Activated T-helper 17 cell treated with anti-CD3 and anti-CD28 coated beads, Interleukin-2, amount 50 U/mL, for 72 hours (primary cell): ENCODE measurements at places on chromosomes 7 and 10.
A peak's percentile ranks its signal among the peaks of the same experiment; 100 is the strongest.

GRCh38 chr10:101065481-101066145 lies 3.8 kb downstream of the KAZALD1 start:
- H3K27me3 ChIP-seq: peaks cover 22% of the 10 kb centered on the region
- no peaks in the 10 kb centered on the region for H3K4me1 ChIP-seq
- peak overlapping the region; percentile 80 for H3K4me3 ChIP-seq
- no peak for ATAC-seq
- no peaks in the 10 kb centered on the region for H3K36me3 ChIP-seq

DNA sequence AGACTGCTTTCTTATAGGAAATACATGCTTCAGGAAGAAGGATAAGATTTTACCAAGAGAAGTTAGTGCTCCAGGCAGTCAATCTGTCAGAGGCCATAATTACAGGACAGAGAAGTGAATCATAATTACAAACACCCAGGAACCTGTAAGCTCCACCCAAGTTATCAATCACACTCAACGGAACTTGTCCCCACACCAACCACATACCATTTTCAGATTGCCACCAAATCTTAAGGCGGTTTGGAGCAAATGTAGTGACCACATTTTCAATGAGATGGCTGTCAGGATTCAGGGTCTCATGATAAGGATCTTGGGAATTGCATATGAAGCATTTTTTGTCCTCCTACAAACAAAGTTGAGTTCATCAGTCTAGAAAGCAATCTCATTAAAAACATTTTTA lies 4.8 kb downstream of the LAMB1 start:
- no peak for ATAC-seq
- H3K4me3 ChIP-seq: no peak overlapping the region
- H3K4me1 ChIP-seq: no peaks in the 10 kb centered on the region
- no peak overlapping the region for H3K27ac ChIP-seq
- no peaks in the 10 kb centered on the region for H3K36me3 ChIP-seq

- H3K27me3 ChIP-seq: peaks cover 8% of the 10 kb centered on the region
- H3K4me3 ChIP-seq: no peak overlapping the region
- ATAC-seq: no peak
- H3K4me1 ChIP-seq: peaks cover 4% of the 10 kb centered on the region
- no peaks in the 10 kb centered on the region for H3K36me3 ChIP-seq
These were observed 10.0 kb downstream of the SFTPD start for GRCh38 chr10:79938728-79939406.

- no peaks in the 10 kb centered on the region for H3K4me1 ChIP-seq
- H3K36me3 ChIP-seq: peaks cover 3% of the 10 kb centered on the region
- H3K27me3 ChIP-seq: no peaks in the 10 kb centered on the region
- H3K4me3 ChIP-seq: no peak overlapping the region
These were observed 58.0 kb downstream of the CREM start for GRCh38 chr10:35184527-35185171.

- H3K4me3 ChIP-seq: no peak overlapping the region
- H3K4me1 ChIP-seq: no peaks in the 10 kb centered on the region
- H3K27ac ChIP-seq: no peak overlapping the region
- ATAC-seq: no peak
- no peaks in the 10 kb centered on the region for H3K27me3 ChIP-seq
These were observed 54.1 kb upstream of the ABI1 start for GRCh38 chr10:26914898-26915297.

- H3K4me3 ChIP-seq: no peak overlapping the region
- H3K27me3 ChIP-seq: peaks cover 3% of the 10 kb centered on the region
- H3K4me1 ChIP-seq: no peaks in the 10 kb centered on the region
- ATAC-seq: no peak
- H3K36me3 ChIP-seq: no peaks in the 10 kb centered on the region
- no peak overlapping the region for H3K27ac ChIP-seq
These were observed 41.9 kb downstream of the NPVF start for GRCh38 chr7:25186436-25186835.

GRCh38 chr7:144256112-144256511 lies 8.5 kb downstream of the OR2A7 start:
- H3K36me3 ChIP-seq: no peaks in the 10 kb centered on the region
- no peaks in the 10 kb centered on the region for H3K4me1 ChIP-seq
- no peaks in the 10 kb centered on the region for H3K27me3 ChIP-seq
- H3K4me3 ChIP-seq: no peak overlapping the region

GRCh38 chr7:90832726-90833125 lies 236.6 kb downstream of the CDK14 start:
- H3K27ac ChIP-seq: no peak overlapping the region
- no peaks in the 10 kb centered on the region for H3K36me3 ChIP-seq
- no peak for ATAC-seq
- no peaks in the 10 kb centered on the region for H3K27me3 ChIP-seq
- no peak overlapping the region for H3K4me3 ChIP-seq

DNA sequence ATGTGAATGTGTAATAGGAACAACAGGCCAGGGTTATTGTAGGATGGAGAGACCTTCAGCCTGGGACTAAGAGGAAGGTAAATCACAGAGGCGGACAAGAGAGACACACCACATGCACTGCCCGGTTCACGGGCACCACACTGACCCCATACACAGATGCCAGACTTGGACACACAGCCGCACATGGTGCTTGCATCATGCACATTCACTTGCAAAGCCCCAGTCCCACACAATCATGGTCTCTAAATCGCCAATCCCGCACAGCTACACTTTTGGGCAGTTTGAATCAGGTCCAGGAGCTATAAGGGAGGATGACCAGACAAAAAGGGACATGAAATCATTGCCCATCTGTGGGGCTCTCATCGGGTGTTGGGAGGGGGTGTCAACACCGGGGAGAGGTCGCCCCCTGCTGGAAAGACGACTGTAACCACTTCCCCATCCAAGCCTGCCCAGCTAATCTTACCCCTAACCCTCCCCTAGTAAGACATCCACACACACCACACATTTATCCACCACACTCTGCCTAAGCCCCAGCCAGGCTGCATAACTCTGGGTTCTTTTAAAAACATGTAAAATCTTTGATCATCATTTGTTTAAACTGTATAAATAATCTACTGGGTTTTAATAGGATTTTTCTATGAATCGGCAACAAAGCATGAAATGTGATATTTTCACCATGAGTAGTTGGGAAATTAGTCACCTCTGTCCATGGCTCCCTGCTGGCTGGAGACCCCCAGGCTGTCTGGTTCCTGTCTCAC lies 40.5 kb upstream of the SLF2 start:
- no peak overlapping the region for H3K4me3 ChIP-seq
- H3K4me1 ChIP-seq: no peaks in the 10 kb centered on the region
- peak; percentile 91 for ATAC-seq

- no peak overlapping the region for H3K4me3 ChIP-seq
- H3K36me3 ChIP-seq: peaks cover 11% of the 10 kb centered on the region
- peaks cover 75% of the 10 kb centered on the region for H3K27me3 ChIP-seq
- peaks cover 31% of the 10 kb centered on the region for H3K4me1 ChIP-seq
- H3K27ac ChIP-seq: no peak overlapping the region
These were observed 88.9 kb upstream of the PAX2 start for GRCh38 chr10:100656454-100656853.

GRCh38 chr7:30671793-30672465 lies 10.3 kb downstream of the CRHR2 start:
- no peaks in the 10 kb centered on the region for H3K4me1 ChIP-seq
- no peak overlapping the region for H3K27ac ChIP-seq
- no peaks in the 10 kb centered on the region for H3K36me3 ChIP-seq
- ATAC-seq: no peak
- no peak overlapping the region for H3K4me3 ChIP-seq

DNA sequence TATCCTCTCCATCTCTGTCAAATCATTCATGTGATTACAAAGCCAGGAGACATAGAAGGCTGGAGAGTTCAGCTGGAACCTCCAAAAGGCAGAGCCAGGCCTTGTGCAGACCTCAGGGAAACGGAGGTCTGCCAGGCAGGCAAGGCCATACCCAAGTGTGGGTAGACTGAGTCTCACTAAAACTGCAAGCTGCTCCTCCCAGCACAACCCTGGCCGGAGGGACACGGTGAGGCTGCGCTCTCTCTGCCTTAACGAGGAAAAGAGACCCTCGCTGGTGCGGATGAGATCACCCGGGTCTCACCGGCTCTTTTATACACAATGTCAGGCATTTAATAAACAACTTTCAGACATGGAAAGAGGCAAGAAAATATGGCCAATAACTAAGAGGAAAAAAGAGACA lies 66.1 kb upstream of the INPP5A start:
- peaks cover 6% of the 10 kb centered on the region for H3K27me3 ChIP-seq
- ATAC-seq: no peak
- H3K4me1 ChIP-seq: no peaks in the 10 kb centered on the region
- no peak overlapping the region for H3K27ac ChIP-seq

DNA sequence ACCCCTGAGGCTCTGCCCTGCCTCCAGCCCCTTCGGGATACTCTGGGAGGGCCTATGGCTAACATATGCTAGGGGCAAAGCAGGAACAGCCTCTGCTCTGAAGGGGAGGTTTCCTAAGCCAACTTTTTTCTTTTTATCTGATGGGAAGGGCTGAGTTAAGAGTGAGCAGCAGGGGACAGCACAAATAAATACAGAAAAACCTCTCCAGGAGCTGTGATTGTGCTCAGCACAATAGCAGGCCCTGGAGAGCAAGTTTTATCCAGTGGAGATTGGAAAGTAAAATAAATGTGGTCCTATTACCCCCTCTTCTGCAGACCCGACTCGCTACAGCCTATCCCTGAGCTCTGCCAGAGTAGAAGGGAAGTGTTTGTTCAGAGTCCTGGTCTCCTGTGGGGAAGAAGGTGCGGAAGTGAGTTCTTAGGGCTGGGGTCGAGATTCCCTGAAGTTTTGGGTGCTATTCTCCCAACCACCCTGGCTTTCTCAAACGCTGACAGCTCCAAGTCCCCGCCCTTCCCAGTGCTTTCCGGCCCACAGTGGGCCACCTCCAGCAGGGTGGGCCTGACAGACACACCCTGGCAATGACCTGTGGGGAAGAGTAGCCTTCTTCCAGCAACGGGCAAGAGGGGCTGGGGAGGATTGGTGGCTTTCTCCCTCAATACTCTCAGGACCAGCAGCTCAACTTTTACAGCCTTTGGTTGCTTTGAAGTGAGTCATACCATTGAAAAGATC lies 23.0 kb upstream of the AFAP1L2 start:
- H3K27me3 ChIP-seq: no peaks in the 10 kb centered on the region
- ATAC-seq: no peak
- peaks cover 22% of the 10 kb centered on the region for H3K36me3 ChIP-seq
- H3K4me3 ChIP-seq: no peak overlapping the region
- H3K27ac ChIP-seq: no peak overlapping the region

GRCh38 chr7:28201131-28201530 lies 20.5 kb upstream of the JAZF1 start:
- no peak for ATAC-seq
- no peak overlapping the region for H3K27ac ChIP-seq
- H3K36me3 ChIP-seq: no peaks in the 10 kb centered on the region
- H3K4me3 ChIP-seq: no peak overlapping the region

DNA sequence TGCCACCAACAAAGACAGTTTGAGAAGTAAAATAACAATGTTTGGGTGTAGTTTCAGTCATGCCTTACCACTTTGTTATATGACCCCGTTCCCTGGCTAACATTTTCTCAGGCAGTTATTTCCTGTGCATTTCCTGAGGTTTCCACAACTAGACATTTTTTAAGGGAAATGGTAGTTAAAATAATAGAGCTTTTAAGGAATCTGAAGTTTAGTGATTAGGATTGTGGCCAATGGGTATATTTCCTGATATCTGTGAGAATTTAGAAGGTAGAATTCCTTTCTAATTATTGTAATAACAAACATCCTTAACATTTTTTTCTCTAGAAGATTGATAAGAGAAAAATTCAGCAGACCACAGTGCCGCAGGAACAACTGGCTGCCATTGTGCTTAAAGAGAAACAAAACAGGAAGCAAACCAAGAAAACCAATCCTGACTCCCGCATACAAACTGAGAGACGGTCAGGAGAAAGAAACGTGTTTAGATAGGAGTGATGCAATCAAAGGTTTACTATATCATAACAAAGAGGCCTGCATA lies 193.6 kb downstream of the MBL2 start:
- H3K27me3 ChIP-seq: no peaks in the 10 kb centered on the region
- H3K27ac ChIP-seq: no peak overlapping the region
- no peaks in the 10 kb centered on the region for H3K4me1 ChIP-seq
- H3K36me3 ChIP-seq: no peaks in the 10 kb centered on the region

DNA sequence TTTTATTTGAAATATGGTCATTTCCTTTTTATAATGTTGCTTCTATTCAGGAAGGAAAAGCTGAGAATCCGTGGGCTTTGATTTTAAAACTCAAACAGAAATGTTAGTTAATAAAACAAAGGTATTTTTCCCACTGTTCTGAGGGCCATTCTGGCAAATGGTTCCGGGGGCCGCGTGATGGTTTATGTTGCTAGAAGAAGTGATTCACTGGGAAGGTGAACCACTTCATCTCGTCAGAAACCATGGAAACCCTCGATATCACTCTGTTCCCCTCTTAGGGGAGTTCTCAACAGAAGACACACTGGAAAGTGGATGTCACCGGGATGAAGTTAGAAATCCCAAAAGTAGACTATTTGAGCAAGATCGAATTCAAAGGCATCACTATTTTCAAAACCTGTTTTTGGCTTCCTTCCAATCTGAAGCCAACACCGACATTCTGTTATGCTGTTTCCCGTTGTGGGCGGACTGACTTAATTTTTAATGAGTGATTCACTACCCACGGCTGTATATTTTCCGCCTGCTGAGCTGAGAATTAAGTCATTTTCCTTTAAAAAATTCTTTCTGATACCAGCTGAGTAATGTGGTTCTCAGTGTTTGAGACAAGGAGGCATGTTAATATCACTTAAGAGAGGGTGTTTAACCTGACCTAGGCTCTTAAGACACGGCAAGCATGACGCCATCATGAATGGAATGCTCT lies 84.1 kb downstream of the PTPRE start:
- peak overlapping the region; percentile 76 for H3K4me3 ChIP-seq
- H3K27ac ChIP-seq: peak overlapping the region; percentile 98
- H3K36me3 ChIP-seq: no peaks in the 10 kb centered on the region
- peak; percentile 80 for ATAC-seq

GRCh38 chr7:151484971-151485707 lies 34.6 kb downstream of the RHEB start:
- no peak overlapping the region for H3K4me3 ChIP-seq
- peak overlapping the region; percentile 4 for H3K27ac ChIP-seq
- ATAC-seq: peak; percentile 93
- H3K4me1 ChIP-seq: peaks cover 26% of the 10 kb centered on the region
- H3K36me3 ChIP-seq: peaks cover 94% of the 10 kb centered on the region

- H3K27ac ChIP-seq: no peak overlapping the region
- no peak overlapping the region for H3K4me3 ChIP-seq
- H3K4me1 ChIP-seq: no peaks in the 10 kb centered on the region
- no peak for ATAC-seq
- no peaks in the 10 kb centered on the region for H3K27me3 ChIP-seq
- no peaks in the 10 kb centered on the region for H3K36me3 ChIP-seq
These were observed 195.9 kb downstream of the XPNPEP1 start for GRCh38 chr10:109727436-109727835.
